Esophagus squamous epithelium (tissue), 5 donors: ENCODE measurements at places on chromosomes 3 and 15. TPM values are rescaled to one million over a fixed set of nuclear protein-coding genes. Genes with fewer than 3 reads are reported as not detected.

FBXL2 gene
- total RNA-seq: 0.85 TPM

MAGEF1 gene
- 20.8 TPM for total RNA-seq

STRIT1 gene
- total RNA-seq: not detected

DNA sequence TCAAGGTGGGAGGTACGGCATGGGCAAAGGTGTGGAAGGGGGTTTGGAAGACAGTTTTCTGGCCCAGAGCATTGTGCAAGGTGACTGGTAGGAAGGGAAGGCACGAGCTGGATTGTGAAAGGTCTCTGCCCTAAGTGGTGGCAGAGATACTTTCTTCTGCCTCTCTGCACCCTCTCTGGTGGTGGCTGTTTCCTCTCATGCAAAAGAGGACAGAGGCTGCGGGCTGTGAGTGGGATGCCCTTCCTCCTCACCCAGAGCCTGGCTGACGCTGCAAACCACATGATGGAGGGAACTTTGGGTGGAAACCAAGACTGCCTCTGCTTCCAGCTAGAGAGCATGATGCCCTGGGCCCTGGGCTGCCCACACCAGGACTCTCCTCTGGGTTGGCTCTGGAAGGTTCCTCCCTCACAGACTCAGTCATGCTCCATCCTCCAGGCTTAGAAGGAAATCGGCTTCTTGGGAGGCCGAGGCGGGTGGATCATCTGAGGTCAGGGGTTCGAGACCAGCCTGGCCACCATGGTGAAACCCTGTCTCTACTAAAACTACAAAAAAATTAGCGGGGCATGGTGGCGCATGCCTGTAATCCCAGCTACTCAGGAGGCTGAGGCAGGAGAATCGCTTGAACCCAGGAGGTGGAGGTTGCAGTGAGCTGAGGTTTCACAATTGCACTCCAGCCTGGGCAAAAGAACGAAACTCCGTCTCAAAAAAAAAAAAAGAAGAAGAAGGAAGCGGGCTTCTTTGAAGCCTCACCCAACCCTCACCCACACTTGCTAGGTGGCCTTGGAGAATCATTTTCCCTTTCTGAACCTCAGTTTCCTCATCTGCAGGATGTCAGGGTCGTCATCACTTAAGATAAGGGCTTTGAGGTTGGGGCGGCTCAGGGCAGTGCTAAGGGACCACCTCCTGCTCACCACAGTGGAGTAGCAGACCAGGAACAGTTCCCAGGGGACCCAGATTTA, 8.3 kb downstream of the PSTPIP1 start:
- peak; percentile 17 for DNase-seq

- no peak for DNase-seq
These were observed 251.4 kb downstream of the OTOL1 start for GRCh38 chr3:161748049-161748448.

- DNase-seq: no peak
These were observed 738.9 kb downstream of the ROBO1 start for GRCh38 chr3:79028916-79029315.

DNA sequence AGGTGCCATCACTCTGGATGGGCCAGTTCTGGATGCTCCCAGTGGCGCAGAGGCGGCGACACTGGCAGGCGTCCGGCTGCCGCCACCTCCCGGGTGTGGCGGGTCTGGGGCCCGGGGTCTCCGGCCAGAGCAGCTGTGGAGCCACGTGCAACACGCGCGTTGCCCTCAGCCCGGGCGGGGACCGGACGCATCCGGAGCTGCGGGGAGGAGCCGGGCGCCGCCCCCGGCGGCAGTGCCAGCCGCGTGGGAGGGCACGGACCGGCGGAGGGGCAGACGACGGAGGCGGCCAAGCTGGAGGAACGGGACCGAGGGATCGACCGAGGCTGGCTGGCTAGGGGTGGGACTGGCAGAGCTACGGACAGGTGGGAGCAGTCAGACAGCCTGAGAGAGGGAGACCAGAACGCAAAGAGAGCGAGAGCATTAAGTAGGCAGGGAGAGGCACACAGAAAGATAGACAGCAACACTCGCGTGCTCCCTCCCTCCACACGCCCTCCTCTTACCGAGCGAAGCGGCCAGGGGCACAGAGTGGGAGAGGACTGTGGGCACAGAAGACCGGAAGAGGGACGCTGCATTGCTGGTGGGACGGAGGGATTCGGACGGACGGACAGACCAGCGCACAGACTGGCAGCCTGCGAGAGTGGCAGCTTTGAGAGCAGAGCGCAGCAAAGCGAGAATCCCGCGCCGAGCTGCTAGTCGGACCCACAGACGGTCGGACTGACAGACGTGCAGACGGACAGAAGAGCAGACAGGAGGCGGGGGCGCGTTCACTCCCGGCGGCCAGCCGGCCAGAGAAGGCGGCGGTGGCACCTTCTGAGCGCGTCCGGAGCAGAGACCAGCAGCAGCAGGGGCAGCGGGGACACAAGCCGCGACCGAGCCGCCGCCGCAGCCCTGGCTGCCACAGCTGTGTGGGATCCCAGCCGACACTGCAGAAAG, at the start of gene ARPP21:
Gene ARPP21 (plus strand): TSS at position 272 of the 933 bp plus-strand sequence. CDS start 42,227 bp downstream, outside the sequence.
- no peak for DNase-seq

DNA sequence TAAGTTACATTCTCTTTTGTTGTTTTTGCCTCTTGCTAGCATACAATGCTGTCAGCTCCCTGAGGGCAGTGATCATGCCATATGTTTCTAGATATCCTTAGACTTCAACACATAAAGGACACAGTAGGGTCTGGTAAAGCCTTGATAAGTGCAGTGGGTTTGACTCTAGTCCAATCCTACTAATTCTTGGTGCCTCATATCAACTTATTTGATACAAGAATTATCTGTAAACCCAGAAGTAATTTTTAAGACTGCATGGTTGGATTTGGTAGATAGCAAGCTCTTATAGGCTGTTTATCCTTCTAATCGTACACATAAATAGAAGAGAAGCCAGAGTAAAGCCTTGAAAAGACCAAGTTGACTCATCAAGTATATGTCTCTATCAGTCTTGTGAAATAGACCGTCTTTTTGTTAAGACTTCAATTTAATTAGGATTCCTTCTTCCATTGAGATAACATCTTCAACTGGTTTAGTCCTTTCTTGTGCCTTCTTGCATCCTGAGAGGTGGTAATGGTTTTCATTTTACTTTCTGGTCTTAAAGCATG, 265.6 kb upstream of the CDIN1 start:
- DNase-seq: no peak

DNA sequence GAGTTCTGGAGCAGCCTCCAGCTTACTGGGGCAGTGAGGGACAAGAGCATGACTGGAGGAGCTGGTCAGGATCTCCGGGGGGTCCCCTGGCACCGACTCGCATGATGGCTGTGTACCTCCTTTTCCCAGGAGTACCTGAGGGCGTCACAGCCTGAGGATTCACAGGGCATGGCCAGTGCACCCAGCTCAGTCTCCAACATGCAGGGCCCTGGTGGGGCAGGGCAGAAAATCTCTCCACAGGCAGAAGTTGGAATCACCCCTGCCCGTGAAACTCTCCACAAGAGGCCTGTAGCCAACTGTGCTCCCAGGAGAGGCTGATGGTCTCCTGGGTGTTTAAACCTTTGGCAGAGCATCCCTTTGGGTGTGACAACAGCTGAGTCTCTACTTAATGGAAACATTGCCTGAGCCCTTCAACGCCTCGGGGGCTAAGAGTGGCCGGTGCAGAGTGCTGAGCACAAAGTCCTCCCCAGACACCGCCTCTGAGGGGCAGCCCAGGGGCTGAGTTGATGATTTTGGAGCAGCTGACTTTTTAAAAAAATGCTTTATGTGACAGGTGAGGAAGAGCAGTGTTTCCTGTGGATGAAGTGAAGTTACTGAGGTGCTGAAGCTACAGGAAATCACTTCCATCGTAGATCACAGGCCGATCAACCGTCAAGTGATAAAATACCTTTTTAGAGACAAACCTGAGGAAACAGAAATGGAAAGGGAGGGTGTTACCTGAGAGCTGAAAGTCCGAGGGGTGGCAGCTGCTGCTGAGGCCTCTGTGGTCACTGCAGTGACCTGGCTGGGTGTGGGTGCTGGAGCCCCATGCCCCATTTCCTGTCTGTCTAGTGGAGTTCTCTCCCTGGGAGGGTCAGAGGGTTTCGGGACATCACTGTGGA, 21.9 kb upstream of the CXCR6 start:
- DNase-seq: no peak

DNA sequence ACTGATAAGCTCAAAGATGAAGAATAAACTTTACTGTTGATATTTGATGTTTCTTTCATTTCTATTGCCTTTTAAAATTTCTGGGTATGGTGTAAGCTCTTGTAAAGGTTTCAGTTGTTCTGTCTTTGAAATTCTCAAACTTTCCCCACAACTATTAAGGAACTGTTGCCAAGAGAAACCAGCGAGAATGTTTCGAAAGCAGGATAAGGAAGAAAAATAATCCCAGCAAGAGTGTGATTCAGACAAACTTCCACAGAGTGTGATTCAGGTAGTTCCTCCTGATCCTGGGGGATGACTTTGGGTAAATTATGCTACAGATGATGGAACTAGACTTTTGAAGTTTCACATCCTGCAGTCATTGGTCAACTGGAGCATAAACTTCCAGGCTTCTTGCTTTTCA, 632.0 kb downstream of the NSUN3 start:
- DNase-seq: no peak

DNA sequence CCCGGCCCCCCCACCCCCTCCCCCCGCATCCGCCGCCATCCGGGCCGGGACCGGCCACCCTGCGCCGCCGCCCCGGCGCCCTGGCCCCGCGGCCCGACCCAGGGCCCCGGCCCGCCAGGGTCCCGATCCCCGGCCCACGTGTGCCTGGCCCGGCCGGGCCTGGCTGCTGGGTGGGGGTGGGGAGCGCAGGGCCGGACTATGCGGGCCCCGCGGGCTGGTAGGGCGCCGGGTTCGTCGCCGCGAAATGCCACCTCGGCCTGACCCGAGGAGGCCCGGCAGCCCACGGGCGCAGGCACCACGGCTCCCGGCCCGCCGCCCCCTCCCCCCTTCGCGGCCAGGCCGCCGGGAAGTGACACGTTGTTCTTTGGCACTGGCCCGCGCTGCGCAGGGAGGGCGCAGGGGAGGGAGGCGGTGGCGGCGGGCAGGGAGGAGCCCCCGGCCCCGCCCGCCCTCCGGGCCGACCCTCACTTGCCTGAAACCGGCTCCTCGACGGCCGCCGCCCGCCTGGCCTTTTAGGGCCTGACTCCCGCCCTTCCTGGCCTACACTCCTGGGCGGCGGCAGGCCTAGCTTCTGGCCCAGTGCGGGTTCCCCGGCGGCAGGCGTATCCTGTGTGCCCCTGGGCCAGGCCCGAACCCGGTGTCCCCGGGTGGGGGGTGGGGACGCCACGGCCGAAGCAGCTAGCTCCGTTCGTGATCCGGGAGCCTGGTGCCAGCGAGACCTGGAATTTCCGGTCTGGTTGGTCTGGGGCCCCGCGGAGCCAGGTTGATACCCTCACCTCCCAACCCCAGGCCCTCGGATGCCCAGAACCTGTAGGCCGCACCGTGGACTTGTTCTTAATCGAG, 515 bp downstream of the EIF4G1 start:
- peak; percentile 45 for DNase-seq

- DNase-seq: no peak
These were observed 70.2 kb upstream of the ABI3BP start for GRCh38 chr3:101063401-101063800.

- no peak for DNase-seq
These were observed 635.0 kb downstream of the ZIC1 start for GRCh38 chr3:148044151-148044550.
